ENCODE measurements at places on chromosomes 12 and 14.

- DNase-seq = no peak
These were observed 1.9 kb upstream of the PITPNM2 start for GRCh38 chr12:123152833-123153232.

DNA sequence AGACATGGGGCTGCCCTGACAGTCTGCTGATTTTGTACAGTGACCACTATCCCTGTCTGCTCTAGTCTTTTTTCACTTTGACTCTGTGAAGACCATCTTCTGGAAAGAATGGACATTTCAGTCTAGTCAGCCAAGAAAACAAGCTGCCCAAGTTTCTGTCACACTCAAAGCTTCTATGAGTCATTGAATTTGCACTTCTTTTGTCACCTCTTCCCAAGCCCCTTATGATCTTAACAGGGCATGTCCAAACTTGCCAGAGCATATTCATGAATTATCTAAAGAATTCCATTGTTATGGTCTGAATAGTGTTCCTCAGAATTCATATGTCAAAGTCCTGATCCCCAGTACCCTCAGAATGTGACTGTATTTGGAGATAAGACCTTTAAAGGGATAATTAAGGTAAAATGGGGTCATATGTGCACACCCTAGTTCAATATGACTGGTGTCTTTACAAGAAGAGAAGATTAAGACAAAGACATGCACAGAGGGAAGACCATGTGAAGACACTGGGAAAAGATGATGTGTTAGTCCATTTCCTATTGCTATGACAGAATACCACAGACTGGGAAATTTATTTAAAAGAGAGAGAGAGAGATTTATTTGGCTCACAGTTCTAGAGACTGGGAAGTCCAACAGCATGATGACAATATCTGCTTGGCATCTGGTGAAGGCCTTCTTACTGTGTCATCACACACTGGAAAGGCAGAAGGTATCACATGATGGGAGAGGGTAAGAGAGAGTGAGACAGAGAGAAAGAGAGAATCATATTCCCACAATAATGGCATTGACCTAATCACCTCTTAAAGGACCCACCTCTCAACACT is 242.6 kb downstream of the BTG1 start:
- no peak for DNase-seq

DNA sequence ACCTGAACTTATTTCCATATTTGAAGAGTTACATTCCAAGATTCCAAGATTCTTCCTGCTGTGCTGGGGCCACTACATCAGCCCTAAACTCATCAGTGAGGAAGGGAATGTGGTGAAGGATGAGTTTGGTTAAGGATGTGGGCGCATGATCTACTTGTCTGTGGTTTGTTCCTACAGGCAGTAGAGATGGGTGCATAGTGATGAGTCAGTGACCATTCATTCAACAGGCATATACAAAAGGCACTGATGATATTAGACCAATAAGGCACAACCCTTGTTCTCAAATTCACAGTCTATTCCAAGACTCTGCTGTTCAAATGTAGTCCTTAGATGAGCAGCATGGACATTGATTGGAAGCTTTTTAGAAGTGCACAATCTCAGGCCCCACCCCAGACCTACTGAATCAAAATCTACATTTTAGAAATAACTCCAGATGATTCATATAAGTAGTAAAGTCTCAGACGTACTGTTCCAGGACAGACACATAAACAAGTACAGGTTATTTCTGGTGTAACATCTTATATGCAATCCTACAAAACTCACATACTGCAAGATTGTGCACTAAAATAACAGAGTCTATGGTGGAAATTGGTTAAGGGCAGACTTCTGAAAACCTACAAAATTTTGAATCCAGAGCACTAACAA is 47.7 kb upstream of the MAP3K9 start:
- DNase-seq = no peak

GRCh38 chr14:22519877-22520685 is 68.9 kb downstream of the DAD1 start:
- DNase-seq = no peak

DNA sequence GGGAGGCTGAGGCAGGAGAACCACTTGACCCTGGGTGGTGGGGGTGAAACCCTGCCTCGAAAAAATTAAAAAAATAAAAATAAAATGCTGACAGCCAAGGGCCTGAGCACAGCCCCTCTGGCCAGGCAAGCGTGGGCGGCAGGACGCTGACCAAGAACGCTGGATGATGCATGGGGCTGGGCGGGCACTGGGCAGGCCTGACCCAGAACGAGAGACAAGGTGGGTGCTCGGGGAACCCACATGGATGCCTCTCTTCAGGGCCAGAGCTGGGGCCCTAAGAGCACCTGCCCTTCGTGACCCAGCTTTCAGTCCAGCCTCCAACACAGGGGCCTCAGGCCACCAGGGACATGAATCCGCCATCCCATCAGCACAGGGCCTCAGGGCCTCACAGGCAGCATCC is 11.3 kb downstream of the GALNT9 start:
- DNase-seq = no peak

DNA sequence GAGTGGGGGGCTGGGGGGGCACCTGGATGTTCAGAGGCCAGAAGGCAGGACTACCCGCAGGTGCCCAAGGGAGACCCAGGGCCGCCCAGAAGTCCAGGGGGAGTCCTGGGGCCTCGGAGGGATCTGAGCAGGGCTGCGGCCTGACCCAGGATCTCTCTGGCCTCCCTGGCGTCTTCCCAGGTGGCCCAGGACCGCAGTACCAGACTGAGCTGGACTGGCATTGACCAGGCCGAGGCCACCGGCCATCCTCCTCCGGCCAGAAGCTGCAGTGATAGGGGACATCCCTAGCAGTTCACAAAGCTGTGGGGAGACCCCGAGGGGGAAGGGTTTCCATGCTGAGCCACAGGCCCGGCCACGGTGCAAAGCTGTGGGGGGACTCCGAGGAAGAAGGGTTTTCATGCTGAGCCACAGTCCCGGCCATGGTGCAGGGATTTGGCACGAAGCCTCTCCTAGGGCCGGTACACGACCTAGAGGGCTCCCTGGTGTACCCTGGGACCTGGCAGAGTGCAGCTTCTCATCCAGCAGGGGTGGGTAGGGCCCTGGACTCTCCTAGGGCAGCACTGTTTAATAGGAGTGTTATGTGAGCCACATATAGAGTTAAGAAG is 24.4 kb downstream of the FBRSL1 start:
- DNase-seq = no peak

Measured in left renal cortex interstitium (tissue), 4 donors.